ENCODE measurements at places on chromosomes 2 and 18. TPM values are rescaled to one million over a fixed set of nuclear protein-coding genes. Genes with fewer than 3 reads are reported as not detected.

RAD51AP2 gene
- polyA plus RNA-seq: 0.38 TPM

CCDC74A gene
- polyA plus RNA-seq: 16.2 TPM

SGPP2 gene
- polyA plus RNA-seq: 17.4 TPM

CDH2 gene
- 109 TPM for polyA plus RNA-seq

PIEZO2 gene
- polyA plus RNA-seq: 23.7 TPM

OR6B2 gene
- not detected for polyA plus RNA-seq

GCG gene
- not detected for polyA plus RNA-seq

ANKRD62 gene
- 0.10 TPM for polyA plus RNA-seq

RGPD4 gene
- polyA plus RNA-seq: 0.03 TPM

CLASP1 gene
- 54.6 TPM for polyA plus RNA-seq

ZAP70 gene
- 2.2 TPM for polyA plus RNA-seq

STAT4 gene
- polyA plus RNA-seq: 11.4 TPM

CFAP65 gene
- polyA plus RNA-seq: 0.28 TPM

PASK gene
- polyA plus RNA-seq: 28.8 TPM

CCDC85A gene
- 1.2 TPM for polyA plus RNA-seq

LPIN2 gene
- polyA plus RNA-seq: 37.9 TPM

PROKR1 gene
- 0.40 TPM for polyA plus RNA-seq

SOWAHC gene
- 16.7 TPM for polyA plus RNA-seq

KIF1A gene
- polyA plus RNA-seq: 11.1 TPM

DNA sequence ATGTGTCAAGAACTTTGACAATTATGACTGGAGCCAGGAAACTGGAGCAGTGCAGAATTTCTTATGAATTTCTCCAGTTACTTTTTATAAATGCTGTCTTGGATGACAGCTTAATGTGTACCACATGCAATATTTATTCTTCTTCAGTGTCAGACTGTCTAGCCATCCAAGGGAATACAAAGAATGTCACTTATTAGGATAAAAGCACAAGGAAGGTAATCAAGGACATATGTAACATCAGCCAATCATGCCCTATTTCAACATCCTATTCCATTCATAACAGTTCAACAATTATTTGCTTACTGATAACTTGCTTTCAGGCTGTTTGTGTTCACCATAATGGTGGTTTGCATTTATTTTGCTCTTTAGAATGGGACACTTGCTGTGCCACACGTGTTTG, 139.8 kb downstream of the OLA1 start:
- DNase-seq: no peak

GRCh38 chr2:51918113-51918512, 886.2 kb upstream of the NRXN1 start:
- DNase-seq: no peak

- no peak for DNase-seq
Observed at GRCh38 chr2:200929334-200930249, 33.9 kb downstream of the ORC2 start.

- DNase-seq: no peak
Observed at GRCh38 chr2:216300906-216301305, 71.4 kb downstream of the MARCHF4 start.

DNA sequence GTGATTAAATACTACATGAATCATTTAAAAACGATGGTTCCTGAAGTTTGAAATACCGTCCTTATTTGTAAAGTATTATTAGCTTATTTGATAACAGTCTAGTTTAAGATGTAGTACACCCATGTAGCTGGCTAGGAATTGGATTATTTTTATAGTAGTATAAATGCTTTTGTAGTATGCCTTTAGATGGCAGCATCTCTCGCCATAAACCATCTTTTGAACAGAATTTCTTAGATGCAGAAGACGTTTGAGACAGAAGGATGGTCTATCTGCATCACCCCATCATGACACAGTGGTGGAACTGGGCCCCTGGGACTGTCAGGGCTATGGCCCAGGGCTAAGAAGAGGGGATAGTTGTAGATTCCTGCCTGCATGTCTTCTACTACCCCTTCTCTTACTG, 152.7 kb downstream of the WDSUB1 start:
- no peak for DNase-seq

GRCh38 chr2:162915858-162916257, 77.3 kb upstream of the KCNH7 start:
- DNase-seq: no peak

GRCh38 chr2:132038179-132038882, 123.4 kb downstream of the ANKRD30BL start:
- no peak for DNase-seq

DNA sequence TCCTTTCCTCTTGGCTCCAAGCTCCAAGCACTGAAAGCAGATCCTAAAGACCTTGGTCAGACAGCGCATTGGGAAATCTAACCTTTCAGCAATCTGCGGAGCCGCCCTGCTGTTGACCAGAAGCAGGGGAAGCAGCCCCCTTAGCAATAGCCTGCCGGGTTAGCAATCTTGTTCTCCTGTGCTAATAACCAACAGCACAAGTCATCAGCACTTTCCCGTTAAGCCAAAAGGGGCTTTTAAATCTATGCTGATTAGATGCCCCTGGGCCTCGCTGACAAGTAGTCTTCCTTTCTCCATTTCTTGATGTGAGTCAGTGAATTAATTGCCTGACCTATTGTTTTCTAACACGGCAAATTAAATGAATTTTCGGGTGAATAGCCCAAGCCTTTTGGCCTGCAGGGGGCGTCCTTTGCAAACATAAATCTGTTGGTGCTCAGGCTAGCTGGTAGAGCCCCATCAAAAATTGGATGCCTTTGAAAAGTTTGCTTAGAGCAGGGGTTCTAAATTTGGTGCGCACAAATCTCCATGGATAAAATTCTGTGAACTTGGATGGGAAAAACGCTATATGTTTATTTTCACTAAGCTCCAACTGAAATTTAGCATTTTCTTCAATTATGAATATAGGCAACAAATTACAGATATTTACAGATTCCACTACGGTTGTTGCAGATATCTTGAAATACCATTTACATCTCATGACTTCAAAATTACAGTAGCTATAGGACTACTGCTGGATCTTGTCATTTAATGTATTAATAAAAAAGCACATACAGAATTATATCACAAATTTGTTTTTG, 24.6 kb downstream of the MAIP1 start:
- peak; percentile 83 for DNase-seq

DNA sequence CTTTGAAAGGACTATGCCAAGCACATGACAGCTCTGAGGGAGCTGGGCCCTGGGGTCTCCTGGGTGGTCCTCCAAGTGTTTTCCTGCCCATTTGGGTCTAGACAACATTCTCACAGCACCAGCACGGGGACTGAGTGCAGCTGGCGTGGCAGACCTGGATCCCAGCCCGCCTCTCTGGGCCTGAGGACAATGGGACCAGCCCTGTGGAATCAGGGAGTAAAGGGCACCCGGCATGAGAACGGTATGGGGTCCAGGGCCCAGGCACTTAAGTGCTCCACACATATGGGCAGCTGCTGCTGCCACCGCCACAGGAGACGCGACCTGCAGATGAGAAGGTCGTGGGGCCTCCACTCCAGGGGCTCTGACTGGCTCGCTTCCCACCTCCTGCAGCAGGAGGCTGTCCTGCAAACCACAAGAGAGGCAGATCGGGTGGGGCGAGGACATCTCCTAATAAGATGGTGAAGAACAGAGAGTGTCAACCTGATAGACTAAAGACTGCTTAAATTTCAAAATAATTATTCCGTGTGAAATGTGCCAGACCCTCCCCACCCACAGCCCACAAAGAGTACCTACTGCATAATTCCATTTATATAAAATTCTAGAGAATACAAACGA, 46.3 kb downstream of the FAM178B start:
- no peak for DNase-seq

- DNase-seq: no peak
Observed at GRCh38 chr2:238580486-238580885, 153.8 kb downstream of the ASB1 start.

- no peak for DNase-seq
Observed at GRCh38 chr18:76482971-76483691, 11.9 kb downstream of the ZNF516 start.

- DNase-seq: no peak
Observed at GRCh38 chr2:233503947-233504637, 62.5 kb downstream of the USP40 start.

GRCh38 chr2:3291750-3292149, 85.9 kb downstream of the EIPR1 start:
- no peak for DNase-seq

DNA sequence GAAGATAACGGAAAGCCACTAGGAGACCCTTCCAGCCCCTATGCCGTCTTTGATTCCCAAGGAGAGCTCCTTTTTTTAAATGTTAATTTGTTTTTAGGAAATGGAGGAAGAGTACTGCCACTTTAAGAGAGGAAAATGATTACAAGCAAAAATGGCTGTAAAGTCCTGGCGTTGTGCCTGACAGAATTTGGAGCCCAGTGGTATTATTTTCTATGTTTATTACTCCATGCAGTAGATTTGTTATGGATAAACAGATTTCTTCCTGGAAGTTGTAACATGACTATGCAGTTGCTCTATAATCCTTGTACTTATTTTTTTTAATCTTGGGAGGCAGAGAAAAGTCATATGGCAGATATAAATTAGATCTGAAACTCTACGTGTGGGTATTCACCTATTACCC, 141.3 kb downstream of the GBX2 start:
- peak; percentile 29 for DNase-seq

- DNase-seq: no peak
Observed at GRCh38 chr2:96816836-96817702, 1.0 kb downstream of the CNNM3 start.

DNA sequence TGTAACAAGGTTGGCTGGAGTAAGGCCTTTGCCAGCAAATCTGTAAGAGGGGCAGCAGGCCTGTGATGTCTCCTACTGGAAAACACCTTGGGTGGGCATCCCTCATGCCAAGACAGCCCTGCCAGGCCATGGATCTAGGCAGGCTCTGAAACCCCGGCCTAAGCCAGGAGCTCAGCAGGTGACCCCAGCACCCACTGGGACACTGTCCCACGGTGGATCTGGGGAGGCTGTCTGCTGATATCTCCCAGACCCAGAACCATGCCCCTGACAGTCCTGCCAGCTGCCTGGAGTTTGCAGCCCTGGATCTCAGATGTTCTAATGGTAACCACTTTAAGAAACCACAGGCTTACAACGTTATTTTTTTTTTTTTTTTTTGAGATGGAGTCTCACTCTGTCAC, 117.7 kb downstream of the ZNF516 start:
- no peak for DNase-seq

- DNase-seq: no peak
Observed at GRCh38 chr2:129922571-129923264, 56.7 kb upstream of the RAB6C start.

DNA sequence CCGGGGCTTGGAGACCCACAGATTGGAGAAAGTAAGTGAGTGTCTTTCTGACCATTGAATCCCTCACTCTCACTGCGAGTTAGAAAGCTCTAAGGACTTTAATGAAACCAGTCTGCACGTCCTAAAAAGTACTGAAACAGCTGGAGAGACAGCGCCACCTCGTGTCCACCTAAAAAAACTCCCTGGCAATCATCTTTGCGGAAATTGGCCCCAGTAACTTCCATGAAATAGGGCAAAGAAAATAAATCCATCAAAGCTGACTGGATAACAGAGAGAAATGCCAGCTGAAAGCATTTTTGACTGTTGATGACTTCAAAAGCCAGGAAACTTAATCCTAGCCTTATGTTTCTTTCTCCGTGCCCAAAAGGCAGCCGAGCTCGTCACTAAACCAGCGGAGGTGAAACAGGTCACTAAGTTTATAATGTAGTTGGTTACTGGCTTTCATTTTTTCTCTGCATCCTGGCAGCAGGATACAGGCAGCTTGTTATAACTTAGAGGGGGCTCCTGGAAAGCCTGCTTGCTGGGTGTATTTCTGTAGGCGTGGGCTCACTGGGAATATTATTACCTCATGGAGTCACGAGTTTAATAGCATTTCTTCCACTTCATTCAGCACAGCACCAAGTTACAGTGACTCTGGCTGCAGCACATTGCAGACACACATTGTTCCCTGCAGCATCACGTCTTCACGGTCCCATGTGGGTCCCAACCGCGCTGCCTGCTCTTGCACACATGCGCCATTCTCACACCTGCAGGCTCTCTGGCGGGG, 266.5 kb downstream of the HRH4 start:
- DNase-seq: peak; percentile 87

- DNase-seq: no peak
Observed at GRCh38 chr2:123540291-123540690, 484.8 kb upstream of the CNTNAP5 start.

- DNase-seq: no peak
Observed at GRCh38 chr2:56801770-56802169, 618.0 kb downstream of the CCDC85A start.

DNA sequence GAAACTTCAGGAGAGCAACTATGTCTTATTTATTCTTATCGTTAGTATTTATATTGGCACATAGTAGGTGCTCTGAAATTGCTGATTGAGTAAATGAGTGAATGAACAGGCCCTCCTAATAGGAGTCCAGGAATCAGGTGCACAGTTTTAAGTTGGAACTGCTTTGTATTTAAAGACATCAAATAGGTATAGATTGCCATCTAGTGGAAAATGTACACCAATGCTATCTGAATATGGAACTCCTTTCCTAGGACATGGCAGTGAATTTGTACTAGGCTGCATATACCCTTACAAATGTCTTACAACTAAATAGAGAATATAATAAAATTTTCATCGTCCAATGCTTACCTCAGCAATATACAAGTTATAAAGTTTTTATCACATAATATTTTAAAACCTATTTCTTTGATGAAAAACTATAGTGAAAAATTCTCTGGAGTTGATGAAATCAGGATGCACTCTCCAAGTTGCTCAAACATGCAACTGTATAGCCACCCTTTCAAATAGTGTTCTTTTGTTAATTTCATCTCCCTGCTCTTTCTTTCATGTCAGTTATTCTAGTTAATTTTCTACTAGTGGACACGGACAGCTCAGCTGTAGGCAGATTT, 318.9 kb upstream of the SYT4 start:
- peak; percentile 36 for DNase-seq

GRCh38 chr2:222813177-222813843, 47.5 kb upstream of the ACSL3 start:
- no peak for DNase-seq

DNA sequence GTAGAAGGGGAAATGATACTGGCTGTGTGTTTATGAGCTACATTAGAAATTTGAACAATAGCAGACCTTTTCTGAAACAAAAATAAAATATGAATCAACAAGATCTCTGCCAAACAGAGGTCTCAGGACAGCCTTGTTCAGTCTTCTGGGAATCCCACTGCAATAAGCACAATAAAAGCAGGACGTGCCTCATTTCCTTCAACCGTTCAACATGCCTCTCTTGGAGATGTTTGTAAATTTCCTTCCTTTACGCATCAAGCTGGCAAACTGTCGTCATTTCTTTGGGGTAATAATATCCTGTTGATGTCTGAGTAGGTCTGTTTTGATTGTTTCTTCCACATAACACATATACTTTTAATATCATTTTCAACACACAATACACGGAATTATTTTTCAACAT, 77.2 kb downstream of the TCF4 start:
- DNase-seq: peak; percentile 45
